ENCODE measurements at places on chromosomes 1 and 21. TPM values are rescaled to one million over a fixed set of nuclear protein-coding genes. Genes with fewer than 3 reads are reported as not detected.

BARHL2 gene
- total RNA-seq, result not detected

ARHGEF10L gene
- 4.7 TPM for total RNA-seq

GJA9 gene
- 0.27 TPM for total RNA-seq

TMPRSS15 gene
- total RNA-seq, result not detected

PAQR6 gene
- 1.2 TPM for total RNA-seq

FCRL6 gene
- not detected for total RNA-seq

Measured in foreskin keratinocyte (primary cell).